ENCODE measurements at places on chromosomes 11 and 22.

DNA sequence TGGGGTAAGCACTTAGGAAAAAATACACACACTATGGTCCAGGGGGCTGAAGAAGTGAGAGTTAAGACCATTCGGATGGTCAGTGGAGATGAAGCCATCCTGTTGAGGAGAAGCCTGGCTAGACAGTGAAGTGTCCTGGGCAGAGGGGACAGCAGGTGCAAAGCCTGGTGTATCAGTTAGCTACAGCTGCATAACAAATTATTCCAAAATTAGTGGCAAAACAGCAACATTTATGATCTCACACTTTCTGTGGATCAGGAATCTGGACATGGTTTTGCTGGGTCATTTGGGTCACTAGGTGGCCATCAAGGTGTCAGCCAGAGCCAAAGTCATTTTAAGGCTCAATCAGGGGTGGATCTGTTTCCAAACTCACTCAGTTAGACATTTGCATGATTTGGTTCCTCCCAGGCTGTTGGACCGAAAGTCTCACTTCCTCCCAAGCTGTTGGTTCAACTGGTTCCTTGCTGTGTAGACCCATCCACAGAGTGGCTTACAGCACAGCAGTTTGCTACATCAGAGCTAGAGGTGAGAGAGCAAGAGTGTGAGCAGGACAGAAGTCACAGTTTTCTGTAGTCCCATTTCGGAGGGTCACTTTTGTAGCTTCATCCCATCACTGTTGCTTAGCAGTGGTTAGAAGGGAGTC is 80.1 kb upstream of the ALX4 start:
- DNase-seq, result no peak

- DNase-seq, result peak; percentile 40
These were observed 9.4 kb upstream of the PPM1F start for GRCh38 chr22:21961886-21962654.

GRCh38 chr11:130639369-130639768 is 190.9 kb downstream of the ADAMTS15 start:
- no peak for DNase-seq

DNA sequence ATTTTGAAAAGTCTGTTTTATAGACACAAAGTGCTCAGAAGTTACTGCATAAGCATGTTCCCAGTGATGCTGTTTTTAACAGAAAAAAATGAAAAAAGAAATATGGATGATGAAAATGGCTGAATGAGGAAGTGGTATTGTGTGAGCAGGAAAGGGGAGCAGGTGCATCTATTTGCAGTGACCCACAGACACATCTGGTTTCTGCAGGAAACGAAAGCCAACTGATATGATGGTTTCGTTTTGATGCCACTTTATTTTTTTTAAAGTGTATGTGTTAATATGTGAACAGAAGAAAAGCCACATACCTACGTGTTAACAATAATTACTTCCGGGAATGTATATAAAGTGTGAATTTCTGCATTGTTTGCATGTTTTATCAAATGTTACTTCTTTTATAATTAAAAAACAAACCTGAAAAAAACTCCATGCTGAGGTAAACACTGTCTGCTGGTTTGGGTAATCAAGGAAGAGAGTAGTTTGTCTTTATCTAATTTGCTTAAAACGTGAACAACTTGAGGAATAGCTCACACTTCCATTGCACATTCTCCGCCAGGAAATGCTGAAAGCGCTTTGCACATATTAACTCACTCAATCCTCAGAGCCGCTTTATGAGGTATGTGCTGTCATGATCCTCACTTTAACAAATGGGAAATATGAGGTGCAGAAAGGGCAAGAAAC is 1335.9 kb downstream of the TBC1D22A start:
- no peak for DNase-seq

DNA sequence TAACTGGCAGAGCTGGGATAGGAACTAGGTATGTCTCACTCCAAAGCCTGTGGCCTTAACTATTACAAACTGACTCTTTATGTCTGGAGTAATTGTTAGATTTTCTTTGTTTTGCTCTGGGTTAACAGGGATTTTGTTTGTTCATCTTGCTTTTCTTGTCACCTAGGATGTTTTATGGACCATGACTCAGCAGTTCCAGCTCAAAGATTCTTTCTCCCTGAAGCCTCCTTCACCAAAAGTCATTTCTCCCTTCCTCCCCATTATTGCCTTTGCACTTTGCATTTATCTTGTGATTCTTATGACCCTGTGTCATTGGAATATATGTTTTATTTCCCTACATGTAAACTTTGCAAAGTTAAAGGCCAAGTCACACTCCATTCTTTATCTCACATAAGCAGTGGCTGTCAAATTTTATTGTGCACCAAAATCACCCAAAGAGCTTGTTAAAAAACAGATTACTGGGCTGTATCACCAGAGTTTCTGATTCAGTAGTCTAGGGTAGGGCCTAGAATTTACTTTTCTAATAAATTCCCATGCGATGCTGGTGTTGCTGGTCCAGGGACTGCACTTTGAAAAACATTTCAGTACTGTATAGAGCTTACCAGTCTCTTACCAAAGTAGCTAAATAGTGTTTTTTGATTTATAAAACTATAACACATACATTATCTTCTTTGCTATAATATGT is 327.7 kb downstream of the DLG2 start:
- DNase-seq, result no peak

DNA sequence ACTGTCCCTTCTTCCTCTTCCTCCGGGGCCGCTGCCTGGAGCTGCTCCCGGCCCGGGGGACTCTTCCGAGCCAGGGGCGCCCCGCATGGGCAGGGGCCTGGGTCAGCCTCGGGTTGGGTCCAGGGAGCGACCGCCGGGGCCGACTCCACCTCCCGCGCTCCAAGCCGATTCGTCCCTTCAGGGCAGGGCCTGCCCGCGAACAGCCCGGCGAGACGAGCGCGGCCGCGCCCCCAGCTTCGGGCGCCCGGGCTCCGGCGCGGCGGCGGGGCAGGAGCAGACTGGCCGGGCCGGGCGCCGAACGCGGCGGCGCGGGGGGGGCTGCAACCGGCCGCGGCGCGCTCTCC is at the start of gene LARGE1:
TSS of gene LARGE1 (minus strand) at position 280 of the 344 bp plus-strand sequence.
- peak; percentile 14 for DNase-seq

- no peak for DNase-seq
These were observed 24.2 kb upstream of the PPP6R3 start for GRCh38 chr11:68436162-68436888.

DNA sequence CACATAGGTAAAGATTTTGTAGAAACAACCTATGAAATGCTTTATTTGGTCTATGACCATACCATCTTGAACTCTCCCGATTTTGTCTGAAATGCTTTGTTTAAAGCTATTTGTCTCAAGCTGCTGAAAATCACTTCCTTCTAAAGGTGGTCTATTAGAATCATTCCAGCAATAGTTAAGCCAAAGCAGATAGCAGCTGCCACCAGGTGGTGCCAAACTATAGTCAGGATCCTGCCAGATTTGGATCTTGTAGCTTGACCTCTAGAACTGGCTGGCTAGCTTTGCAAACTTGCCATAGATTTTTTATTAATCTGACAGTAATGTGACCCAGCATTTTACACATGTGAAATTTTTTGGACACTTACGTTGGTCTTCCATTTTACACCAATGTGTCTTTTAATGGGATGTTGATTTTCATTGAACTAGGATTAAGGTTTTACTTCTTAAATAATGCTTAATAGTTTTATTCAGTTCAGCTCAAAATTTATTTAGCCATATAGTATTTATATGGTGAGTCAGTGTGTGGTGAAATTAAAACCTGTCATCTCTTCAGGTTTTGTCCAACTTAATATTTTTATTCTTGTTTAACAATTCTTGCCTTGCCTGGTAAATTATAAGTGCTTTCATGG is 19.7 kb downstream of the CTR9 start:
- DNase-seq, result peak; percentile 54

- no peak for DNase-seq
These were observed 1.1 kb downstream of the SLC22A6 start for GRCh38 chr11:62983536-62984199.

GRCh38 chr11:11577932-11578911 is 43.6 kb downstream of the GALNT18 start:
- DNase-seq, result no peak

DNA sequence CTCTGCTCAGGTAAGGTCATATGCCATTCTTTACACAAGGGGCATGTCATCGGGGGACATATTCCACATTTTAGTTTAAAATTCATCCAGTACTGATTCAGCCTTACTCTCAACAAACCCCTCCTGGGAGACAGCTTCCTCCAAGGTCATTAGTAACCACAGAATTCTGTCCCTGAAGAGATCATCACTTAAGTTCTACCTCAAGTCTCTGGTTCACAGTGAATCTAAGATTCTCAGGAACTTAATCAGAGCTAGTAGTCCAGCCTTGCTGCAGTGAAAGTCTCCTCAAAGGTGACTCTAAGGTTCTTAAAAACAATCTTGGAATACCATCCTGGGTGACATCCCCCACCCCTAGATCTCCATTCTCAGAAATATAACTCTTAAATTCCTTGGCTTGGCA is 18.9 kb upstream of the GDPD4 start:
- DNase-seq, result peak; percentile 23

- no peak for DNase-seq
These were observed 49.6 kb upstream of the KIRREL3 start for GRCh38 chr11:127050186-127050585.

GRCh38 chr11:10943968-10944367 is 86.1 kb upstream of the ZBED5 start:
- peak; percentile 78 for DNase-seq

DNA sequence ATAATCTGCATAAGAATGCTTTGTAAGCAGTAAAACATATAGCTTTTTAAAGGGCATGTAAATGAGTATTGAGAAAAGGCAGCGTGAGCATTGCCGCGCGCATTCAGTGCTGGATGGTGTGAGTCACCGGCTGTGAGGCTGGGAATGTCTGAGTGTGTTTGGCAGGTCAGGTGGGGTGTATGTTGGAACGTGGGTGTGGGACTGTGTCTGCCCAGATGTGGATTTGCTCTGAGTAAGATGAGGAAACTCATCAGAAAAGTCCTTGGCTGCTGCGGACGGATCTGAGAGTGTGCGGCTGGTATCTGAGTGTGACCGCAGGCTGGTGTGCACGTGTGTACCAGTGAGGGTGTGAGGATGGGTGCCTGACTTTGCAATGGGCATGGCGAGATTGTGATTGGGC is 66.2 kb upstream of the NECTIN1 start:
- peak; percentile 89 for DNase-seq

- no peak for DNase-seq
These were observed 28.9 kb upstream of the DRD2 start for GRCh38 chr11:113504071-113504470.

- DNase-seq, result no peak
These were observed 3.7 kb downstream of the MICALL1 start for GRCh38 chr22:37909766-37910165.

GRCh38 chr11:57414612-57415212 is 12.2 kb downstream of the SLC43A3 start:
- no peak for DNase-seq

DNA sequence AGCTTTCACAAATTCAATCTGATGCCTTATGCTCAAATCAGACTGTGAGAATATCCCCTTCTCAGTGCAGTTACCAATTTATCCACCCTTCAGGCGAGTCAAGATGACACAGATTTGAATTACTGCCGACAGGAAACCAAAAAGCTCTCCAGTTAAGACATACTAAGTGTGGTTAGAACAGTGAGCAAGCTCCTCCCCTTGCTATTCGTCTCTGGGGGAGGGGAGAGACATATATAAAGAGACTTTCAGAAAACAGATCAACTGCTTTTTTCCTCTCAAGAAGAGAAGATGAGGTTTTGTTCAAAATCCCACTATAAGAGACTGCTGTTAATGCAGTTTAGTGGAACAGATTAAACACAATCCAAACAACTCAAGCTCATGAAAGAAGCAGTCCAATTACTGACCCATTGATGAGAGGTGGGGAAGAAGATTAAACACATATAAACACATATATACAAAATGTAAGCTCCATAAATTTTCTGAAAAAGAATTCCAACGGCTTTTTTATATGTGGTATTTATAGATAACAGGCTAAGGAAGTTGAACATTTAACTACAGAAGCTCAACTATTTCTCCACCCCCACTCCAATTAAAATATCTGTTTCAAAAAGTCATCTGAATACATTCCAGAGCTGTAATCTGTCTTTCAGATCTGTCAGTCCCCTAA is 102.7 kb downstream of the MRTFA start:
- DNase-seq, result peak; percentile 90
